ENCODE measurements at places on chromosomes 5 and 9.

DNA sequence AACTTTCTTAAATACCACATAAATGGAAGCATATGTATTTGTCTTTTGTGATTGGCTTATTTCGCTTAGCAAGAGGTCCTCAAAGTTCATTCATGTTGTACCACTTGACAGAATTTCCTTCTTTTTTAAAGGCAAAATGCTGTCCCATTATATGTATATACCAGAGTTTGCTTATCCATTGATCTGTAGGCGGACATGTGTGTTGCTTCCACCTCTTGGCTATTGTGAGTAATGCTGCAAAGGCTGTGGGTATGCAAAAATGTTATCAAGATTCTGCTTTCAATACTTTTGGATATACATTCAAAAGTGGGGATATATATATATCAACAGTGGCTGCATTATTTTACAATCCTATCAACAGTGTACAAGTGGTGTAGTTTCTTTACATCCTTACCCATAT is 271.0 kb downstream of the PRR16 start:
- DNase-seq = no peak

GRCh38 chr9:133238272-133238850 is 29.3 kb upstream of the OBP2B start:
- DNase-seq = peak; percentile 89

DNA sequence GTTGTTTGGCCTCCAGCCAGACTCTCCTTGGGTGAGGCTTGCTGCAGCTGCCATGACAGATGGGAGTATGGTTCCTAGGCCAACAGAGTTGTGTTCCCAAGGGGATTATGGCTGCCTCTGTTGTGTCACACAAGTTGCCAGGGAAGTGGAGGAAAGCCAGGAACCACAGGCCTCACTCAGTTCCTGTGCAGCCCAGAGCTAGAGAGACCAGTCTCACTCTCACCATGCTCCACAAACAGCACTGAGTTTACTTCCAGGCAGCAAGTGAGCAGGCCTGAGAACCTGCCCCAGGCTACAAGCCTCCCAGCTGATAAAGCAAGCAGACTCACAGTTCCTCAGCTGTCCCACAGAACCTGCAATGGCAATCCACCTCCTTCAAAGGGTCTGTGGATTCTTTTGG is 273.6 kb upstream of the TAS2R1 start:
- no peak for DNase-seq

DNA sequence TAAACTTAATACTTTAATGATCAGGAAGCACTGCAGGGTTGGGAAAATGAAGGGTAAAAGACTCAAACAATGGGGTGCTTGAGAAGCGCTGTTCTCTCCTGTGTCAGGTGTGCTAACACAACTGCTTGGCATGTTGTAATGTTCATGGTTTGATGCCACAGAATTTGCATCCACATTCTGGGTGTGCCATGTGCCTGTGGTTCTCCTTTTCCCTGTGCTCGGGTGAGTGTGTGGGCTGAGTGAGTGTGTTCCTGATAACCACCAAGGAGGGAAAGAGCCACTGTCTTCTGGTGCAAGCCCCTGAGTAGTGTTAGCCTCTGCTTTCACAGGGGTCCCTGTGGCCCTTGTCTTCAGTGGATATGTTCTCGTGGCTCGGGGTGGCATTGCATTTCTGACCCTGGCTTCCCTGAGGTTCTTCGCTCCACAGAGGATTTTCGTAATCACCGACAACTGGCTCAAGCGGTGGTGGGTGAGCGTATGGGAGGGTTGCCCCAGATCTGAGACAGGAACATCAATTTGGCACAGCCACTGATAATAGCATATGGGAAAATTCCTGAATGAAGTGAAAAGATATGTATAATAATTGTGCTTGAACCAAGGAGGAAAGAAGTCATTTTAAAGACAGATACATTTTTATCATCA is 102.0 kb downstream of the MVB12B start:
- no peak for DNase-seq

GRCh38 chr5:169174923-169175322 is 126.0 kb downstream of the SLIT3 start:
- DNase-seq = no peak

DNA sequence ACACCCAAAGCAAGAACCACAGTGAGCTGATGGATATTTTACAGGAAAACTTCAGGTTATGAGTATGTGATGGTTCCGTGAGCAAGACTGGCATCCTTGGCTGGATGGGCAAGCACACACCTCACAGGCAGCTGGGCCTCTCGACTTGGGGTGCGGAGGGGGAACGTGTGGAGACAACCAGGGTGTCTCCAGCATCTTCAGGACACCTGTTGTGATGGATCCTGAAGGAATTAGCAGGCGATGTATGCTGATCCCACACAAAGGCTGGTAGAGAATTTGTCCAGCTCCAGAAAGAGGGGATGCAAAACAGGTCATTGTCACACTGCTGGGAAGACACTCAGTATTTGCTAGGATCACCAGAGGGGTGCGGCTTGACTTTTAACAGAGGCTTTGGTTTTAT is 42.7 kb downstream of the SECISBP2 start:
- DNase-seq = no peak

- DNase-seq = no peak
Observed at GRCh38 chr5:7186818-7187217, 209.1 kb upstream of the ADCY2 start.

DNA sequence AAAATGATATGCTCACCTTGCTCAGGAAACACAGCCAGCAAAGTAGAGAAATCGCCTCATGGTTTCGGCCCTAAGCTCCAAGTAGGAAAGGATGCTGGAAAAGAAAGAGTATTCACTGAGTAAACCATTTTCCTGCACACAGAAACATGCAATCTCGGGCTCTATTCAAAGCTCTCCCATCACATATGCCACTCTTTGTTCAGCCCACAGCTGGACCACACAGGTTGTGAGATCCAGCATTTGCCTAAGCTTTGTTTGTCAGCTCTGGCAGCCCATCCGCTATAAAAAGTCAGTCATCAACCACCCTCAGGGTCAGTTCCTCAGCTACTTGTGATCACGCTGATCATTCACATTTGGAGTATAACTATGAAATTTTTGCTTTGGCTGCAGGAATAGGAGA is 96.5 kb upstream of the SMARCA2 start:
- no peak for DNase-seq

DNA sequence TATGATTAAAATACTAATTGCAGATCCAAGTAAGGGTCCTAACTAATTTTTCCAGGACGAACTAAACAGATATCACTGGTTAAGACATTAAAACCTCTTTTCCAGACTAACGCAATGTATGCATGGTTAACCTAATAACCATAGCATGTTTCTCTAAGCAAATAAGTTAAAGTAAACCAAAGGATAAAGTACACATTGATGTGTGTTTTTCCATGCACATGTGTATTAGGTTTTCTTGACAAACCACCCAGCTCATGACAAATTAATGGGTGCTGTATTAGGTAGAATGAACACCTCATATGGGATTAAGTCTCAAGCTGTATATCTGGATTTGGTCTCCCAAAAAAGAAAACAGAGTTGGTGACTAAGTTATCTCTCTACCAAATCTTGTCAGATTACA is 45.6 kb downstream of the ANKH start:
- no peak for DNase-seq

DNA sequence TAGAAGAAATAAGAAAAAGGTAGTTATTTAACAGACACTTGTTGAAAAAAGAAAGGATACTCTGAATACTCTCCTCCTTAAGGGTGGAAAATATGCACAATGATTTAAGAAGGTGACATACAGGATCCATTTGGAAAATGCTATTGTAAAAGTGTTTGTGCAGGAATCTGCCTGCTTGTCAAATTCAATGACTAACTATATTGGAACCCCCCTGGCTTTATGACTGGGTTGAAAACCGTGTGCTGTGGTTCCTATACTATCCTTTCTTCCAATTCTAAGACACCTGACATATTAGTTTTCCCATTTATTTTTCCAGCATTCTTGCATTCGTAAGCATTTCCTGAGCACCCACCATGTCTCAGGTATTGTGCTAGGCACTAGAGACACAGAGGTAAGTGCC is 220.0 kb downstream of the GLIS3 start:
- DNase-seq = no peak

DNA sequence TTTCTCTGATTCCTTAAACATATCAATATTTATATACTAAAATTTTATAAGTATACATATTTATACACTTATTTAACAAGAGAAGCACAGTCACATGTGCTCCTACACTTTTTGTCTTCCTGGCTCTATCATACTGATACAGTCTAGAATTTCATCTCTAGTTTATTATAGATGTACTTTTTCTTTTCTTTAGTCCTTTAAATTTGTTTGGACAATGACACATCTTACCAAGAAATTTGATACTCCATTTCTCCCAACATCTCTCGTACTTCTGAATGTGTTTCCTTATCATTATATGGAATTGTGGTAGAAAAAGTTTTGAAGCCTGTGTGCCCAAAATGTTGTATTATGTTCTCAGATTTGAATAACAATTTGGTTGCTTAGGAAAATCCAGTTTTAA is 104.6 kb downstream of the DMRT2 start:
- no peak for DNase-seq

GRCh38 chr9:99823681-99824377 is 2.1 kb downstream of the NR4A3 start:
- DNase-seq = peak; percentile 69

- no peak for DNase-seq
Observed at GRCh38 chr5:82639393-82640144, 361.4 kb upstream of the RPS23 start.

DNA sequence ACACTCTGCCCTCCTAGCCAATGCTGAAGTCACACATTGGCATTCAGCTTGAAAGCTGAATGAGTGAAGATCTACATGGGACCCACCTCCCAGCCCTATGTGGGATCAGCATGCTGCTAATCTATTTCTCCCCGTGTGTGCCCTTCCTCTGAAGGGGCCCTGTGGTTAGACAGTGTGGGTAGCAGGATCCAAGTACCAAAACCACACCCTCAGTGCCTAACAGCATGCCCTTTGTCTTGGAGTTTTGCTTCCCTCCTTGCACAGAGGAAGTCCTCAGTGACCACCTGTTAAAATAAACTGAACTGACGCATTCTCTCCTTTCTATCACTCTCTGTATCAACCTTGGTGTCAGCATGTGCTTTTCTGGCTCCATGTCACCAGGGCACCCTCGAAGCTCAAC is 25.0 kb downstream of the SH3TC2 start:
- no peak for DNase-seq

DNA sequence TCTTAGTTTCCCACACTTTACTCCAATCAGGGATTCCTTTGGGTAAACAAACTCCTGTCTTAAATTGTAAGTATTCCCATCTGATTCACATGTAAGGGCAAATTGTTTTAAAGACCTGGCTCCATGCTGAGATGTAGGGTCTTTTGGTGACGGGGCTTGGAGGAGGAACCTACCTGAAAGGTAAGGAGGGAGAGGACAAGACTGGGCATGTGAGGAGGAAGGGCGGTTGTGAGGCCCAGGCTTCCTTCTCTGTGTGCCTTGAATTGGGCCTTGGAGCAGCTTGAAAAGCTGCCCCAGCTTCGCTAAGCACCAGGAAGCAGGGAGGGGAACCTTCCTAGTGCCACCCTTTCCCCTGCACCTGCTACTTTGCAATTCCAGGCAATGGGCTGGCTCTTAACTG is 86.8 kb downstream of the C9orf152 start:
- DNase-seq = no peak

DNA sequence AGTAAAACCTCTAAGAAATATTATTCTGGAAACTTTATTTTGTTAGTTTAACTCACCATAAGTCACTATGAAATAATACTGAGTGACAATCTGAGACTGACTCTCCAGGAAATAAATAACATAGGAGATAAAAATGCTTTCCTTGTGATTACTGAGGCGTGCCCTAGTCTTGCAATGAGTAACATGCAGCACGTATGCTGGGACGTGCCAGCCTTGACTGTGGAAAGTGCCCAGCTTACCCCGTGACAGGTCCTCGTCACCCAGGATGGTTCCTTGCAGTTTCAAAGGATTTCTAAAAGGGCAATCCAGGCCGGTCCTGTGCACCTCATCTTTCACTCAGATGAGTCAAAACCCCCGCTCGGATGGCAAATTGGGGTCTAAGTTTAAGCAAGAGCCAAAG is 720.8 kb upstream of the ADAMTS16 start:
- no peak for DNase-seq

- DNase-seq = no peak
Observed at GRCh38 chr9:129449066-129449465, 171.8 kb downstream of the C9orf50 start.

DNA sequence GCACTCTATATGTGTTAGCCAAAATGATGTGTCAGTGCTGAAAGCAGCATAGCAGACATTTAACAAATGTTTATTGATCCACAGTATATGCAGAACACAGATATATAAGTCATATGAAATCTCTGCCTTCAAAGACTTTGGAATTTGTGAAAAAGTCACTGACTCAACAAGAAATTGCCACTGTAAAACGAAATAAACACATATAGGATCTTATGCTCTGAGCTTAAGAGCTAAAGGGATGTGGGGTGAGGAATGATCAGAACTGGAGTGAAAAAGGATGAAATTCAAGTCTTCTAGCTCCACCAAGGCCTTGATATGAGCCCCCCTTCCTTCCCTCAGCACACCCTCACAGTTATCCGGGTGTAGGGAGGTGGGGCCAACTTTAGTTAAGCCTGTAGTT is 49.9 kb downstream of the PLAC8L1 start:
- DNase-seq = no peak

DNA sequence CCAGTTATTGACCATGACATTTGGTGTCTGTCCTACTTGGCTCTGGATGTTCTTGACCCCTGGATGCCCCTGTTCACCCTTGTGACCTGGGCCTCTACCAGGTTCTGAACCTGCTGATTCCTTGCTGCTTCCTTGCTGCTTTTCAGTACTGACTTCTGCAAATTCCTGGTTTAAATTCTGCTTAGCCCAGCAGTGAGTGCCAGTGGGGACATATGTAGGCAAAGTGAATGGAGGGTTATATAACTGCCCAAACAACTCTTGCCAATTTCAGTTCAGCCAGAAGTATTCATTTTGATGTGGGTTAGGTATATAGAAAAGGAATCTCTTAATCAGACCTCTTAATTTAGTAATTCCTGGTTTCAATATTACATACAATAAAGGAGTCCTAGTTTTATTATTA is 220.6 kb downstream of the TAF11L14 start:
- no peak for DNase-seq

DNA sequence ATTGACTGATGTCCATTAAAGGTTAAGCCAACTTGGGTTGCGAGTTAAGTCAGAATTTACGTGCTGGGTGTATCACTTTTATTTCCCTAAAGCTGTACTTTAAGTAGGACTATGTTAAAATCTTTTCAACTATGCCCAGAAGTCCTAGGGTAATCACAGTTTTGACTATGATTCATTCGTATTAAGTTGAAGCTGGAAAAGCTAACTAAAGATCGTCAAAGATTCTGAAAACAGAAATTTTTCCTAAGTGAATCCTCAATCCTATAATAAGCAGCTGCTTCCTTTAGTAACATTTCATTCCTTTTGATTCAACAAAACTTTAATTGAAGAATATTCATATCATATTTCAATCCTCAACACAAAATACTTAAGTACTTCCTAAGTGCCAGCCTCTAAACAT is 460.4 kb downstream of the ACTL7B start:
- no peak for DNase-seq

GRCh38 chr5:91383027-91383955 is at the start of gene ARRDC3:
ARRDC3 (minus strand) TSS chr5:91383317; CDS start chr5:91383092, 225 bp downstream.
- DNase-seq = peak; percentile 73

GRCh38 chr5:65828022-65828896 is 98.1 kb upstream of the ERBIN start:
- no peak for DNase-seq

GRCh38 chr5:158013939-158014338 is 155.0 kb upstream of the CLINT1 start:
- DNase-seq = peak; percentile 18
